ENCODE measurements at places on chromosomes 11 and 22. TPM values are rescaled to one million over a fixed set of nuclear protein-coding genes. Genes with fewer than 3 reads are reported as not detected.

DNA sequence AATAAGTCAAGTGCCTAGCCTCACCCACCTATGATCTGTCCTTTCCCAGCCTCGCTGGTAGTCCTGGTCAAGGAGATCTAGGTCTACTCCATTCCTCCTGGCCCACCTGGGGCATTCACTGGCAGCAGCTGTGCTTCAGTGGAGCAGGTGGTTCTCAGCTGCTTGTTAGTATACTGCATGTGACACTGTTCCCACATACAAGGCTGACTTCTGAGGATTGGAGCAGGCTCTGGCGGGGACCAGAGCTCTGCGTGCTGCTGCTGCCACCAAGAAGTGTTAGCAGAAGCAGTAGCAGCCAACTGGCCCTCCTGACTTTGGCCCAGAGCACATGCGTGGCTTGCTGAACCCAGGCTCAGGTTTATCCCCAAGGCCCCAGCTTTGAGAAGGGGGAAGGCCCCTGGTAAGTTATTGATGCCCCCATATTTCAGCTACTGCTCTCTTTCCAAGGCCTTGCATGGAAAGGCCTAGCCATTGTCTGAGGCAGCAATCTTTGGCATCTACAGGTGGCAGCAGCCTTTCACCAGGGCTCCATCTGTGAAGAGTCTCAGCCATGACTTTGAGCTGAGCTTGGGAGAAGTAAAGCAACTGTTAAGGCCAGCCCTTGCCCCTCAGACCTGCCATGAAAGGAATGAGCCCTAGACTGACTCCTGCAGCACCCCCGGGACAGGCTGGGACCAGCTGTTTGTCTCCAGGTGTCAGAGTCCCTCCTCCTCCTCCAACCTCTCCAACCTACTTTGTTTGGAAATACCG, 26.5 kb downstream of the ARHGAP1 start:
- no peak for DNase-seq

DNA sequence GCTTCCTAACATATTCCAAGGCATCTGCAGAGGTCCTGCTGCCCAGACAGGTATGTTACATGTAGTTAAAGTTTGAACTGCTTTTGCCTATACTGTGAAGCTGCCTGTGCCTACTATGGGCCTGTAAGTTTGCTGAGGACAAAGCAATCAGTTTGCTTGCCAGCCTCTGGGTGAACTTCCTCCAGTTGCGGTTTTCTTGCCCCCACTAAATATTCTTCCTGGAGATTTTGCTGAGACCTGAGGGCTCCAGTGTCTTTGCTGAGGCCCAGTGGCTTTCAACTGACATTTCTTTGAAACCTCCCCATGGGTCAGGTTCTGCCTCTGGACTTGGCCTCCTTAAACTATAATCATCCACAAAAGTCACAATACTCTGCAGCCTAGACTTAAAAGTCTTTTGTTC, 29.6 kb upstream of the MMP20 start:
- no peak for DNase-seq

The IL18 gene
- 114 TPM for total RNA-seq

DNA sequence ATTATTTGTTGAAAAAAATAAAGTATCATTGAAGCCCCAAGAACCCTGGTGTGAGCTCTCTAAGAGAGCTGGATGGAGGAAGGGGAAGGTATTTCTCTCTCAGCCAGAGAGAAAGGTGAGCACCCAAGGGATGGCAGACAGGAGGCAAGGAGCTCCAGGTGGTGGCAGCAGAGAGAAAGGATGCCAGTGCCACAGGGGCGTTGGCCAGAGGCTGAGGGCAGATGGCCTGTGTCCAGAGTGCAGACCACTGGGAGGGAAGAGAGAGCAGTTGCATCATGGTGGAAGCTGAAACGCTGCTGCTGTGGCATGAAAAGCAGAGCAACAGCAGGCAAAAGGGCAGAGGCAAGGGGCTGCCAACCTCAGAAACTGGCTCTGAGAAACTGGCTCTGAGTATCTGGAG, 8.5 kb downstream of the SPON1 start:
- peak; percentile 64 for DNase-seq

The ME3 gene
- total RNA-seq, result 29.3 TPM

- no peak for DNase-seq
These were observed 402.1 kb downstream of the CNTN5 start for GRCh38 chr11:99422581-99423427.

DNA sequence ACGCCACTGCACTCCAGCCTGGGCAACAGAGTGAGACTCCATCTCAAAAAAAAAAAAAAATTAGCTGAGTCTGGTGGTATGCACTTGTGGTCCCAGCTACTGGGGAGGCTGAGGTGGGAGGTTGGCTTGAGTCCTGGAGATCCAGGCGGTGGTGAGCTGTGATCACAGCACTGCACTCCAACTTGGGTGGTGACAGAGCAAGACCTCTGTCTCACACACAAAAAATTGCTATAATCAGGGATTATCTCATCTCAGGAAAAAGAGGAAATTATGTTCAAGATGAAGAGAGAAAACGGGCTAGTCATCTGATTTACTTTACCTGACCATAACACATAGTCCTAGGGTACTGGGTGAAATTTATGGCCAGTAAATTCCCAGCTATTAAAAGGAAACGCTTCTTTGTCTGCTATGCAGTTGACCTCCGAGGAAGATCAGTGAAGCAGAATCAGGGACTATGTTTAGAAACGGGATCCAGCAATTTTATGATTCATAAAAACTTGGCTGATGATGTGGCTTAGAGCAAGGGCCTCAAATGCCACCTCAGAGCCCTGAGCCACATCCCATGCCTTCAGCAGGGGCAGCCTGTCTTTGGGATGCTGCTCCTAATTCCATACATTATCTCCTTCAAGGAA, 386.2 kb downstream of the NTM start:
- DNase-seq, result no peak

DNA sequence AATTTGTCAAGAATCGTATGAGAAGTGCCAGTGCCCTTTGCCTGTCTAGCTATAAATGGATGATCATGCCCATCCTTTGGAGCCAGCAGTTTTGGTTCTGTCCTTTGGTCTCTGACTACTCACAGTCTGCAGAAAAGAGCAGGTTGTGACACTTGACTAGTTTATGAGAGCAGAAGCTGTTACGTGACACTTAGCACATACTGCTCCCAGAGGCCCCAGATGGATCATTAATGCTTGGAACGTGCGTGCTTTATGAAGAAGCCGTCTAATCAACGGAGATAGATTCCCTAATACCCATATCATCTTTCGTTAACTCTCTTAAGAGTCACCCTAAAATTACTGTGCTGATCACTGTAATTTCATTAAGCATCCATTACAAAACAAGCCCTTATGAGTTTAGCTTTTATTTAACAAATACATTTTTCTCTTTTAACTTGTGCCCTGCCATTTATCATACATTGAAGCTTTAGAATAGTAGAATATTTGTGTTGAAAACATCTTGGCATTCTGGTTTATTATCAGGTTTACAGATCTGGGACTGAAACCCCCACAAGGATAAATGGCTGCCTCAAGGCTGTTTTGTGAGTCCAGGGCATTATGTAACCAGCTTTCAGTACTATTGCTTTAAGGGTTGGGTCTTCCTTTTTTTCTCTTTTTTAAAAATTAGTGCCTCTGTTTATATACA, 47.0 kb upstream of the ADORA2A start:
- no peak for DNase-seq

- DNase-seq, result no peak
These were observed 15.5 kb upstream of the DEPDC7 start for GRCh38 chr11:33000181-33000580.

DNA sequence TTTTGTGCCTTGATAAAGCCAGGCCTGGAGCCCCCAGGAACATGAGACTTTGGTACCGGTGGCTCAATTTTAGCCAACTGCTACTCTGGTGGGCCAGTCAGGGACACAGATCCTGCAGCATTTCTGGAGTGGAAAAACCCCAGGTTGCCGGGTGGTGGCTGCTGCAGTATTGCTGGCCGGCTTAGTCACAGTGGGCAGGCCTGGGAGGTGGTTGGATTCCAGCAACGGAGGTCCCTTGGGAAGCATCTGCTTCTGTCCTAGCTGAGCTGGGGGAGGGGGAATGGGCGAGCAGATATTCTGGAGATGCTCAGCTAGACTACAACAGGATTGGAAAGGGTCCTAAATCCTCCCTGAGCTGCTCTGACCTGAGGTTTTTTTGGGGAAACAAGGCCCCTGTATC, 31.6 kb upstream of the ACCSL start:
- DNase-seq, result no peak

DNA sequence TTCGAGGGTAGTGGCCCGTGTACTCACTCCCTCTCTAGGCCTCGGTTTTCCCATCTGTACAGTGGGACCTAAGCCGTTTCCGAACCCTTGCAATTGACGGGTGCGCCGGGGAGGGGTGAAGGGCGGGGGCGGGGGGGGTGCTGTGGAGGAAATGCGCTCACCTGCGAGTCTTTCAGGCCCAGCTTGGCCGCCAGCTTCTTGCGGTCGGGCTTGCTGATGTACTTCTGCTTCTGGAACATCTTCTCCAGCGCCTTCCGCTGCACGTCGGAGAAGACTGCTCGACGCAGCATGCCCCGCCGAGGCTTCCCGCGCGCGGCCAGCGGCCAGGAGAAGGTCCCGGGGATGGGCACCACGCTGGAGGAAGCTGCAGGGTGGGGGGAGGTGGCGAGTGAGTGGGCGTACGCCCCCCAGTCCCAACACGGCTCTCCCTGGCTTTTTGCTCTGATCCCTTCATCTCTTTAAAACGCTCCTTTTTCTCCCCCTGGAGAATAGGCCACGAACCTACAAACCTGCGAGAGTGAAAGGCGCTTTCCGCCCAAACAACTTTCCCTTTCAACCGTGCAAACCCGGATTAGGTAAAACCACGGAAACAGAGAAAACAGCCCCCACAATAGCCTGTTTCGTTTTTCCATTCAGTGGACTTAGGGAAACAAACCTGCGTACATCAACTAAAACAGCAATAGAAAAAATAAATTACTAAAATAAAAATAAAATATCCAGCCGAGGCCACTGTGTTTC, 3.2 kb downstream of the DBX1 start:
- DNase-seq, result peak; percentile 7

- no peak for DNase-seq
These were observed 1018.6 kb downstream of the TBC1D22A start for GRCh38 chr22:47781024-47781423.

- DNase-seq, result no peak
These were observed 1197.3 kb downstream of the BRD1 start for GRCh38 chr22:48630433-48630754.

The ZDHHC13 gene
- 33.4 TPM for total RNA-seq

DNA sequence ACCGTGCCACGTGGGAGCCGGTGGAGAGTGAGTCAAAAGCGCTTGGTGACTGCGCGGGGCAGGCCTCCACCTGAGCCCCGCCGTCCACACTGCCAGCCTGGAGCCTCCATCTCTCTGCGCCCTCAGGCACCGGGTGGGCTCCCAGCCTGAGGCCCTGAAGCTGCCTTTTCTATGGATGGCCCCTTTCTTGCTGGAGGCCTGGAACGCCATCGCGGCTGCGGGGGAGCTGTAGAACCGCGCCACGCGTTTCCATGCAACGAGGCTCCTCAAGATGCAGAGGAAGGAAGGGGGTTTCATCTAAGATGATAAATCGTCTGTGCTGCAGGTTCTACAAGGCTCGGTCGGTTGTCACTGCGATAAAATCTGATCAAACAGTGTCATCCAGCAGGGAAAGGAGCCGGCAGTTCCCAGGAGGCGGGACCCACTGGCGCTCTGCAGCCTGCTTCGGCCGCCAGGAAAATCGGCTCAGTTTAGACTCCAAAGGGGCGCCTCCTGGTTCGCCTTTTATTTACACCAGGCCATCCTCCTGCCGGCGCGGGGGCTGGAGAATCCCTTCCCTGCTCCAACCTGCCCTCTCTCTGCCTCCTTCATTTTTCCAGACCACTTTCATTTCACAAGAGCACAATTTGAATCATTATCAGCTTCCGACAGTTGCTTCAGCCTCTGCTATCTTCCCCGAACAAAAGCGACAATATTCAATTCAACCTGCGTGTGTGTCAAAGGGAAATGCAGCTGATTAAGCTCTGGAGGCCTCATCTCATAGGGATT, 624.4 kb downstream of the BRD1 start:
- DNase-seq, result no peak

- peak; percentile 95 for DNase-seq
These were observed at the start of gene FERMT3 for GRCh38 chr11:64206457-64207255. Gene FERMT3 (plus strand): TSS chr11:64206721. CDS start chr11:64207365, 644 bp downstream.

The CCDC87 gene
- total RNA-seq, result 0.63 TPM

The VSIG2 gene
- total RNA-seq, result 78.6 TPM

GRCh38 chr22:33028234-33028633, 29.9 kb downstream of the SYN3 start:
- no peak for DNase-seq

- no peak for DNase-seq
These were observed 263.3 kb upstream of the SYN3 start for GRCh38 chr22:33321466-33321865.

DNA sequence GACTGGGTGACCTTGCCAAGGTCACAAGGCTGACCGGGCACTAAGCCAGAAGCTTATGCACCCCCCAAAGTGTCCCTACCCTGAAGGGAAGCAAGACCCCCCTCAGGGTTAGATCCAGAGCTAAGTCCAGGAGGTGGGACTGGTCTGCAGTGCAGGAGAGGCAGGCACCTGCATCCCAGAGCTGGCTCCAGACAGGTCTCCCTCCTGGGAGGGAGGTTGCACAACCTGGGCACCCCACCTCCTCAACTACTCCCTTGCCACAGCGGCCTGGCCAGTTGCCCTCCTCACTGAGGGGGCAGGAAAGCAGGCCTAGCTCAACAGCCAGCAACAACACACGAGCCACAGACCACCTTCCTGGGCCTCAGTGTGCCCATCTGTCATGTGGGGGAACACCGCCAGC, 75.0 kb upstream of the TCF20 start:
- DNase-seq, result no peak

GRCh38 chr11:19768815-19769214, 56.2 kb downstream of the NAV2 start:
- no peak for DNase-seq

DNA sequence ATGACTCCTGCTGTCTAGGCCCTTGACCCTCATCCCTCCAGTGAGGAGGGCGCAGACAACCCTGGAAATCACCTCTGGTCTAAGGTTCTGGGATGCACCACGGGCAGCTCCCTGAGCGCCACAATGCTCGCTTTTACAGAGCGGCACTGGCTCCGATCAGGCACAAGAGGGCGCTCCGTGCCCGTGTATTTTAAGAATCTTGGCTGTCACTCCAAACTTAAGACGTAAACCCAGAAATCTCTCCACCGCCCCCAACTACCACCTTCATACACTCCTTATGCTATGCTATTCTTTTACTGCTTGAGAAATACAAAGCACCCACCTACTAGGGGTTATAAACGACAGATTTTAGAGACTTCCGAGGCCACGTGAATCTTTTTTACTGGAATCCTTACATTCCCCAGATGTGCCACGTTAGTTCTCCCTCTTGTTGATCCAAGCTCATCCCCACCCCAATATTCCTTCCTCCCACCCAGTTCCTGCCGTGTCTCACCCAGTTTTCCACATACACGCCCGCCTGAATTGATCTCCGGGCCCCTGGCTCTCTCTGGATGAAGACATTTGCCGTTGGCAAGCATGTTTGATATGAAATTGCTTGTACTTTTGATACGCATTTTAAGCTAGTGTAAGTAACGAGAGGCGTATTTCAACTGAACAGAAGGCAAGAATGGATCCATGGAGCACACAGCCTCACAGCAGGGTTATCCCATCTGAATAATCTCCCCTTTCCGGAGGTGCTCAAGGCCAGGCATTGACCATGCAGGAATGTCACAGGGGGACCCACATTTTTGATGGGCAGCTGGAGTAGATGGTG, 453.5 kb downstream of the OPCML start:
- DNase-seq, result no peak
